ENCODE measurements at places on chromosomes 1 and 21.

DNA sequence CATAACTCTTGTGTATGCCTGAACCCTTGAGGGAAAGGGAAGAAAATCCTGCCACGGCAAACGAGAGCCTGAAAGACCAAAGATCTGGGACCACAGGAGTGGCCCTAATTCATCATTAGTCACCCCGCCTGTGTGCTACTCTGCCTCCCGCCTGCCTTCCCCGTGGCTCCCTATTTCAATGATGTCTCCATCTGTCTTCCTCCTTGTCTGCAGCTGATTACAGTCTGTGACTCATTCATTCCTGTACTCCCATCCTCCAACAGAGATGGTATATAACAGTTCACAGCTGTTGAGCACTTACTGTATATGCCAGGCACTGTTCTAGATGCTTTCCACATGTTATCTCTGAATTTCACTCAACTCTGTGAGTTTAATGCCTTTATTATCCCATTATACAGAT, 96.6 kb downstream of the SEC16B start:
- no peak for DNase-seq

GRCh38 chr1:193537266-193538002, 351.0 kb upstream of the B3GALT2 start:
- DNase-seq: no peak

DNA sequence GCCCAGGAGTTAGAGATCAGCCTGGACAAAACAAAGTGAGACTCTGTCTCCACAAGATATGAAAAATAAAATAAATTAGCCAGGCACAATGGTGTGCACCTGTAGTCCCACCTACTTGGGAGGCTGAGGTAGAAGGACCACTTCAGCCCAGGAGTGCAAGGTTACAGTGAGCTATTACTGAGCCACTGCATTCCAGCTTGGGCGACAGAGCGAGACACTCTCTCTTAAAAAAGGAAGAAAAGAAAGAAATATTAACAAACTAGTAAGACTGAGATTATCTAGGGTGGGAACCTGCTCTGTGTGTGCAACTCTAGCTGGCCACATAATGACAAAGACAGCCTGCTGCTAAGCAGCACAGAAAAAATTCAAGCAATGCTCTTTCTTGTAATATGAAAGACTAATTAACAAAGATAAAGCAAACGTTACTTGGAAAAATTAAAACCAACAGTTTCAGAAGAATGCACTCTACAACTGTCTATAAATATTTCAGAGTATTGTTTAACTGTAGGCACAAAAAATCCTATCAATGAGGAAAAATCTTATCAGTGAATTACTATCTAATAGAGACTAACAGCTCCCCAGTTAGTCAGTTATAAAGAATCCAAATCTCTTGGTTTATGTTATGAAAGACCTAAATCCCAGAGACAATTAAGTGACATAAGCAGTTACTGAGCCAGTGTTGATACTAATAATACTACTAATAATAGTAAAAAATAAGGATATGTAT, 74.5 kb downstream of the ENAH start:
- peak; percentile 22 for DNase-seq

- DNase-seq: no peak
These were observed 356.4 kb upstream of the ESRRG start for GRCh38 chr1:217079584-217079983.

GRCh38 chr1:202987922-202988583, 19.1 kb upstream of the TMEM183A start:
- no peak for DNase-seq

- peak; percentile 14 for DNase-seq
These were observed 611.5 kb upstream of the RGS18 start for GRCh38 chr1:191546803-191547202.

- no peak for DNase-seq
These were observed 30.7 kb downstream of the PGM1 start for GRCh38 chr1:63623952-63624351.

Measured in brain (organoid and tissue), 16 donors.